GM23338 (cell line): ENCODE measurements at places on chromosomes 4 and X.

DNA sequence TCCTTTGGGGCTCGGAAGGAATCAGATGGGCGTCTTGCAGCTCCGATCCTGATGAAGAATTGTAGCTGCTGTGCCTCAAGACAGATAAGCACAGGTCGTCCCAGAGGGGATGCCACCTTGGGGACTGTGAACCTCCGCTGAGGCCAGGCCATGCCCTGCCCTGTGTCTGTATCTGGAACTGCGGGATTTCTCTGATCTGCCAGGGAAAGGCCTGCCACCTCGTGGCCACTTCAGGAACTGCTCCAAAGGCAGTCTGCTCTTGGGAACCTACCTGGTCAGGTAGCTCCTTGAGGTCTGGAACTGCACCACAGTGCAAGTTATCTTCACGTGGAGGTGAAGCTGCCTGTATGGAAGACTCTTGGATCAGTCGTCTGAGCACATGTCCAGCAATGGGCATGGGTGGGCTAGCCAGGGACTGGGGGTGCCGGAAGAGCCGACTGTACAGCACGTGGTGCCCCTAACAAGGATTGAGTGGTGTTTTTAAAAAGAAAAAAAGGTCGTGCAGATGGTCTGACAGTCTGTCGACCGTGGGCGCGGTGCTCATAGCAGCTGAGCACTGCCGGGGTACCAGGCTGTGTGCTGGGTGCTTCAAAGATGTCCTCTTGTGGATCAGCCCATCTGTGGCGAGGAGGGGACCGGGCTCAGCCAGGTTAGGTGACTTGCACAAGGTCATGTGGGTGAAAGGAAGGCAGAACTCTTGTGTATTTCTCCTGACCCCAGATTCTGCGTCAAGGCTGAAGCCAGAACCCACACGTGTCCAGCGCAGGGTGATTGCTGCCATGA is 3.1 kb upstream of the GRPEL1 start:
- H3K4me1 ChIP-seq: peaks cover 20% of the 10 kb centered on the region; the same call in 1 of the 2 replicates
- H3K27ac ChIP-seq: no peak overlapping the region
- DNase-seq: peak; percentile 93
- no peaks in the 10 kb centered on the region for H3K36me3 ChIP-seq
- H3K4me3 ChIP-seq: no peak overlapping the region

GRCh38 chrX:77802201-77802600 is 16.2 kb upstream of the ATRX start:
- DNase-seq: no peak
- H3K27ac ChIP-seq: no peak overlapping the region
- H3K4me1 ChIP-seq: no peaks in the 10 kb centered on the region
- no peaks in the 10 kb centered on the region for H3K36me3 ChIP-seq

GRCh38 chrX:42385730-42386129 is 392.2 kb downstream of the PPP1R2C start:
- no peak overlapping the region for H3K27ac ChIP-seq
- H3K4me3 ChIP-seq: no peak overlapping the region
- no peaks in the 10 kb centered on the region for H3K36me3 ChIP-seq
- no peak for DNase-seq

DNA sequence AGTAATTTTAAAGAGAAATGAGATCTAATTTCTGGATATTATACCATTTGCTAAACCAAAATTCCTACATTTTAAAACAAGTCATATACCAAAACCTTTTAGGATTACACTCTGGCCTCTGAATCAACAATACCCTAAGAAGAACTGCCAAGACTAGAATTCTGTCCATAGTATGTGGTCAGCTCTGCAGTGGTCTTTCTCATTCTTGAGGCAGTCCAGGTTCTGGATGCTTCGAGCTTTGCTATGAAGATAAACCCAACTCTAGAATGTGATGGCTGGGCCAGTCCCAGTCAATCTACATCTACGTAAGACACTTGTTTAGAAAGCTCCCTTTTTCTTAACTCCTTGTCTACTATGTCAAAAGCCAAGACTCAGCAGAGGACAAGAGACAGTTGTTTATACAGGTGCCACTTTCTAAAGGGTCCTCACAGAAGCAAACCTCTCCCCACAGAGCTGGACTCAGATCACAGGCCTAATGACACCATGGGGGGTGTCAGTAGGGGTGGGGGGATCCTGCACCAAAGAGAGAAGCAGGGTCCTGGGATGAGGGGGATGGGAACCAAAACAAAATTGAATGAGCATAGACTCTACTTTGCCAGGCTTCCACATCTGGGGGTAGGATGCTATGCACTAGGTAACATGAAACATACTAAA is 63.2 kb downstream of the SH3RF1 start:
- H3K36me3 ChIP-seq: no peaks in the 10 kb centered on the region
- no peak for DNase-seq
- H3K27me3 ChIP-seq: no peaks in the 10 kb centered on the region
- no peak overlapping the region for H3K27ac ChIP-seq
- no peak overlapping the region for H3K4me3 ChIP-seq

DNA sequence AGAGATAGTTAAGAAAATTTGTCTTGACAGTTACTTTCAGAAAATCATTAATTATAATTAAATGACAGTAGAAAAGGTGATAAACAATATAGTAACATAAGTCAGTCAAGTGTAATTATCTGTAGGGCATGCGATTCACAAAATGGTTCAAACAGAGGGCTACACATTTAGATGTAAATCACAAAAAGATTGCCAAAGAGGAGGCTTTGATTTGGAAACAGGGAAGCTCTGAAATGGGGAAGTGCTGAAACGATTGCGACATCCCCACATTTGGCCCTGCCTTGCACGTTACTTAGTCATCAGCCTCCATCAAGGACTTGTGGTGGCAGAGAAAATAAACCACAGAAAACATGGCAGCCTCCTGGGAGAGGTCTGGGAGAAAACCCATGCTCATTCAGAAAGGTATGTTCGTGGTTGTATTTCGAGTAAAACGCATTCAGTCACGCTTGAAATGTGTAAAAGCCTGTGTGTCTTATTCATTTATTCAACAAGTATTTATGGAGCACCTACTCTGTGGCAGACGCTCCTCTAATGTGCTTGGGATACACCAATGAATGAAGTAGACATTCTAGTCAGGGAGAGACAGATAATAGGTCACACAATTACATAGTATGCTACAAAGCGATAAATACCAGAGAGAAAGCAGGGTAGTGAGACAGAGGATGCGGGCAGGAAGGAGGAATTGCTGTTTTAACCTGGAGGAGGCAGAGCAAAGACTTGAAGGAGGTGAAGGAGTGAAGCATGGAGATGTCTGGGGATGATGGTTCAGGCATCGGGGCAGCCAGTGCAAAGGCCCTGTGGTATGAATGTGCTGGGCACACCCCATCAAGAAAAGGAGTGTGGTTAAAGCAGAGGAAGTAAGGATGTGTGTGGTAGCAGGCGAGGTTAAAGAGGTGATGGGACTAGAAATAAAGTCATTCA is 7.8 kb downstream of the RBM47 start:
- H3K27ac ChIP-seq: peak overlapping the region; percentile 36
- peak; percentile 72 for DNase-seq
- H3K4me3 ChIP-seq: no peak overlapping the region

DNA sequence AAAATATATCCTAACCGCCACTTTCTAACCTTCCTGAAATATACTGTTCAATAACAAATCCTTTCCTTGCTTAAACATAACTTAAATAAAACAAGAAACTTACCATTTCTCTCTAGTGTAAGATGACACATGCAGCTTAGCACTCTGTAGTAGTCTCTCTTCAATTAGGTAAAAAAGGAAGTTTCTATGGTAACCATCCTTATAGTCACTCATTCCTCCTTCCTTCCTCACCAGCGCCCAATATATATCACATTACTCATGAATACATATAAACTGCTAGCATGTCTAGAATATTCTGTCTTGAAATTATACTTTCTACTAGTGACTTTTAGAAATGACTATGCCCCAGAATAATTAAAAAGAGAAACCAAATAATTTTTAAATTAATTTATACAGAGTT is 112.2 kb downstream of the SNCA start:
- no peaks in the 10 kb centered on the region for H3K4me1 ChIP-seq
- H3K4me3 ChIP-seq: no peak overlapping the region
- no peaks in the 10 kb centered on the region for H3K36me3 ChIP-seq
- peak; percentile 47 for DNase-seq
- H3K27me3 ChIP-seq: no peaks in the 10 kb centered on the region

DNA sequence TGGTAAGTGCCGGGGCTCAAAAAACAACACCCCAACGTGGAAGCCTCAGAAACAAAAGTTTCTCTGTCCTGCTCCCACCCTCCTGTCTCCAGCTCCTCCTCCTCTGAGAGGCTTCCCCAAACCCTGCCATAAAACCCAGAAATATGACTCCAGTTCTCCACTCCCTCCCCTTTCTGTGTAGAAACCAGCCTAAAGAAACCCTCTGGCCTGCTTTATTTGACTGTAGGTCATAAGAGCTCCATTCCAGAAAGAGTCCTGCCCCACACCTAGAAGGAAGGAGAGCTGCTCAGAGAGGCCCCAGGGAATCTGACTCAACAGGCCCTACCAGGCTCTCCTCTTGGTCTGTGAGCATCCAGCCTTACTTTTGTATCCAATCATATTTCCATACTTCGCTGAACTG is 872 bp upstream of the S100P start:
- no peak for DNase-seq
- no peaks in the 10 kb centered on the region for H3K36me3 ChIP-seq
- H3K27me3 ChIP-seq: no peaks in the 10 kb centered on the region
- no peak overlapping the region for H3K27ac ChIP-seq
- no peak overlapping the region for H3K4me3 ChIP-seq
- peaks cover 3% of the 10 kb centered on the region; the same call in 1 of the 2 replicates for H3K4me1 ChIP-seq

- H3K4me1 ChIP-seq: peaks cover 35% of the 10 kb centered on the region
- no peaks in the 10 kb centered on the region for H3K36me3 ChIP-seq
- H3K4me3 ChIP-seq: no peak overlapping the region
- peak; percentile 74 for DNase-seq
- no peaks in the 10 kb centered on the region for H3K27me3 ChIP-seq
- no peak overlapping the region for H3K27ac ChIP-seq
Observed at GRCh38 chr4:84971319-84971932, 4.9 kb upstream of the WDFY3 start.

GRCh38 chr4:102500352-102500695 is 835 bp upstream of the NFKB1 start:
- H3K27ac ChIP-seq: no peak overlapping the region

- no peaks in the 10 kb centered on the region; the same call in 1 of the 2 replicates for H3K36me3 ChIP-seq
- no peak for DNase-seq
- no peak overlapping the region for H3K27ac ChIP-seq
- H3K4me3 ChIP-seq: no peak overlapping the region
Observed at GRCh38 chrX:1165535-1166196, 46.8 kb downstream of the CRLF2 start.

GRCh38 chr4:42341518-42342026 is 55.7 kb upstream of the SHISA3 start:
- no peak overlapping the region for H3K27ac ChIP-seq
- H3K36me3 ChIP-seq: no peaks in the 10 kb centered on the region
- peaks cover 11% of the 10 kb centered on the region for H3K4me1 ChIP-seq

- peak; percentile 39 for DNase-seq
- 0 out of 2 replicates have a peak, but pooled peaks cover 6% of the 10 kb centered on the region for H3K4me1 ChIP-seq
- H3K36me3 ChIP-seq: no peaks in the 10 kb centered on the region
Observed at GRCh38 chrX:103220511-103221323, 5.8 kb downstream of the BEX4 start.

GRCh38 chr4:74097631-74098426 is 1.2 kb downstream of the CXCL2 start:
- peak overlapping the region; percentile 81 for H3K4me3 ChIP-seq
- H3K27ac ChIP-seq: no peak overlapping the region
- H3K4me1 ChIP-seq: peaks cover 14% of the 10 kb centered on the region; the same call in 1 of the 2 replicates
- DNase-seq: no peak
- H3K36me3 ChIP-seq: no peaks in the 10 kb centered on the region
- peaks cover 23% of the 10 kb centered on the region for H3K27me3 ChIP-seq
